ENCODE measurements at places on chromosomes 4 and X.
A peak's percentile ranks its signal among the peaks of the same experiment; 100 is the strongest.

DNA sequence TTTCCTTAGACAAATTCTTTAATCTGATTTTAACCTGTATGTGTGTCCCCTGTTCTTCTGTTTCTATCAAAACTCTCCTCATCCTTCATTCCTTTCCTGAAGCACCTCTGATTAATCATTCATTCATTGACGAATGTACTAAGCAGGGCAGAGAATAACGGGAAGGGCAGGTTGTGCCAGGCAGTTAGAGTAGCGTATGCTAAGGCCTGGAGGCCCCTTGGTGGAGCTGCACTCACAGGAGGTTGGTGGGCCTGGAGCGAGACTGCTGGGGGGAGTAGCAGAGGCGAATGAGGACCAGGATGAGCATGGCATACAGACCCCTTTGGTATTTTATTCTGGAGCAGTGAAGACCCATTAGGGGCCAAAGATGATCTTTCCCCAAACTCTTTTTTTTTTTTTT is 22.5 kb downstream of the PTTG2 start:
- DNase-seq = no peak

GRCh38 chr4:145154573-145154972 is 25.8 kb downstream of the OTUD4 start:
- peak; percentile 45 for DNase-seq

DNA sequence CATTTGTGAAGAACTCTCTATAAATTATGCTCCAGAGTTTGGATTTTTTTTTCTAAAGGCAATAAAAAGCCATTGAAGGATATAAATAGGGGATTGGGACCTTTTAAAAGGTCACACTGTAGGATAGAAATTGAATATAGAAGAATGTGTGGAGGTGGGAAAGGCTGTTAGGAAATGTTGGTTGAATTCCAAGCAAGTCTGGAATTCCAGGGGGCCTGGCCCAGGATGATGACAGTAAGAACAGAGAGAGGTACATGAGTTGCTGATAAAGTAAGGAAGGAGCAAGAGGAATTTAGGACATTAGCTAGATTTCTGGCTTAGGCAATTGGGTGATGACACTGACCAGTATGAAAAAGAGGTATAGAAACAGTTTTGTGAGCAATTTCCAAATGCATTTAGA is 95.4 kb upstream of the USP38 start:
- DNase-seq = no peak

- DNase-seq = no peak
These were observed 20.9 kb downstream of the SGMS2 start for GRCh38 chr4:107845681-107846080.
